ENCODE measurements at places on chromosomes 2 and 18.

DNA sequence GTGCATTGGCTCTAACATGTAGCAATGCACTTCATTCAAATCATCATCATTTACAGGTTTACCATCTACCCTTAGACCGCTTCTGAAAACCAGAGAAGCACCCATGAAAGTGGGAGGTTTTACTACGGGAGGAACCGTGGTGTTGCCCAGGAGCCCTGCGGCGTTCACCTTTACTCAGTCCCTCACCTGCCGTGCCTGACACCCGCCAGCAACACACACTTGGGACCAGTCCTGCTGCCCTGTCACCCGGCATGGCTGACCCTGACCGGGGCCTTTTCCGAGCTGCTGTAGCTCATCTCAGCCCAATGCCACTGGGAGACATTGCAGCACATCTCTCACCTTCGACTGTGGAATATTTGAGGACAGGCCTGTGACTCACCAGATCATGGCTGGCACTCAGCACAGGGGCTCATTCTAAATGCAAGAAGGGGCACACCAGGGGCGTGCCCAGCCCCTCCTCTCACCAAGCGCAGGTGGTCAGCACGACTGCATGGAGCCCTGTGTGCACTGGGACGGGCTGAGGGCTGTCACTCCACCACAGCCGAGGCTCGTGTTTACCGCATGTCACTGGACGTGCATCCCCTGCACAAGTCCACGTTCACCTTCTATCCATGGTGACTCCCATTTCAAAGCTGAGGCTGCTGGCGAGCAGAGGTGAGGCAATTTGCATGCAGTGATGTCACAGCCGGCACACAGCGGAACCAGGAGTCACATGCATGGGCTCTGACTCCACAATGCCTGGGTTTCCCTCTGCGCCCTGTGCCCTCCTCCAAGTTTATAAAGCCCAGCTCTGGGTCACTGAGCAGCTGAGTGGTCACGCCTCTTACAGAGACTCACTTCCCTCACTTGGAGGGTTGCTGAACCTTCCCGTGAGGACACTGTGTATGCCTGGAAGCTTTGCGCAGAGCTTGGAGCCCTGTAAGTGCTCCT lies 76.7 kb upstream of the SNTG2 start:
- DNase-seq = no peak

GRCh38 chr18:34224423-34225217 lies at the start of gene NOL4:
NOL4 (minus strand) TSS chr18:34224913; CDS start chr18:34223253, 1,660 bp downstream.
- DNase-seq = no peak

- DNase-seq = no peak
These were observed 59.6 kb downstream of the ITGB6 start for GRCh38 chr2:160140471-160140870.

GRCh38 chr2:100211521-100211920 lies 69.1 kb upstream of the AFF3 start:
- no peak for DNase-seq

DNA sequence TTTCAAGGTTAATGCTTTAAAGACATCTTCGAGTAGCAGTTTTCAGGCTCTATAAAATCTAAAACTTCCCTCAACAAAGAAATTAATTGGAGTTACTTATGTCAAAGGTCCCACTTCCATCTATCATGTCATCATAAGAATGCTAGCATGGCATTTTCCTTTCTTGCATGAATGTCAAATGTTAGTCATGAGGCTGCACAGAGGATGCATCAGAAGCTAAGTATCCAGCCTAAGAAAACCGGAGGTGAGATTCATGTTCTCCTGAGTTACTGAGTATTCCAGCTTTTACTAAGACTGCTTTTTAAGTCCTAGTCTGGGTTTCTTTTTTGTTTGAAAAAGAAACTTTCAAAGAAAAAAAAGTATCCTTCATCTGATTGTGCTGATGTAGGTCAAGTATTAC lies 130.6 kb upstream of the CDH19 start:
- no peak for DNase-seq

GRCh38 chr2:98716786-98717185 lies 14.1 kb downstream of the MGAT4A start:
- DNase-seq = no peak

GRCh38 chr18:830315-830901 lies 18.4 kb upstream of the YES1 start:
- no peak for DNase-seq

DNA sequence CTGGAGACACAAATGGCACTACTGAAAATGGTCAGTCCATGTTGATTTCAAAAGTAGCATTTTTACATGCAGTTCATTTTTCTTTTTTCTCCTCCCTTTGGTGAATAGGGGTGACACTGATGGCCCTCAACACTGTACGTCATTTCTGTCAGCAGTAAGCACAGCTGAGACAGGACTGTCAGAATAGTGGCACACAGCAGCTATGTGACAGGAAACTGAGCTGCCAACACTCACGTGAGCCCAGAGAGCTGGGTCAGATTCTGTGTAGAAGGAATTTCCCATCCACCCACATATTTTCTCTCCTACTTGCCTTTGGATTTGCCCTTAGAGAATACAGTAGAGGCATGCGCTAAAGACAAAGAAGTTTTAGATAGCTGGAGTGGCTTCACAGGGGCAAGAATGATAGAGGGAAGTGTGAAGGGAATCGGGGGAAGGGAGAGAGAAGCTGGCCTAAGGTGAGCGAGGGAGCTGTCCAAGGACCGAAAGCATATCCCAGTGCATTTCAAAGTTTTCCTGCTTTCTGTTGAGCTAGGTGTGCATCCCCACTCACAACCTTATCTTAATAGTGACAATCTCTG lies 476.6 kb downstream of the CNTNAP5 start:
- no peak for DNase-seq

GRCh38 chr18:79720359-79720733 lies 40.7 kb downstream of the CTDP1 start:
- no peak for DNase-seq

DNA sequence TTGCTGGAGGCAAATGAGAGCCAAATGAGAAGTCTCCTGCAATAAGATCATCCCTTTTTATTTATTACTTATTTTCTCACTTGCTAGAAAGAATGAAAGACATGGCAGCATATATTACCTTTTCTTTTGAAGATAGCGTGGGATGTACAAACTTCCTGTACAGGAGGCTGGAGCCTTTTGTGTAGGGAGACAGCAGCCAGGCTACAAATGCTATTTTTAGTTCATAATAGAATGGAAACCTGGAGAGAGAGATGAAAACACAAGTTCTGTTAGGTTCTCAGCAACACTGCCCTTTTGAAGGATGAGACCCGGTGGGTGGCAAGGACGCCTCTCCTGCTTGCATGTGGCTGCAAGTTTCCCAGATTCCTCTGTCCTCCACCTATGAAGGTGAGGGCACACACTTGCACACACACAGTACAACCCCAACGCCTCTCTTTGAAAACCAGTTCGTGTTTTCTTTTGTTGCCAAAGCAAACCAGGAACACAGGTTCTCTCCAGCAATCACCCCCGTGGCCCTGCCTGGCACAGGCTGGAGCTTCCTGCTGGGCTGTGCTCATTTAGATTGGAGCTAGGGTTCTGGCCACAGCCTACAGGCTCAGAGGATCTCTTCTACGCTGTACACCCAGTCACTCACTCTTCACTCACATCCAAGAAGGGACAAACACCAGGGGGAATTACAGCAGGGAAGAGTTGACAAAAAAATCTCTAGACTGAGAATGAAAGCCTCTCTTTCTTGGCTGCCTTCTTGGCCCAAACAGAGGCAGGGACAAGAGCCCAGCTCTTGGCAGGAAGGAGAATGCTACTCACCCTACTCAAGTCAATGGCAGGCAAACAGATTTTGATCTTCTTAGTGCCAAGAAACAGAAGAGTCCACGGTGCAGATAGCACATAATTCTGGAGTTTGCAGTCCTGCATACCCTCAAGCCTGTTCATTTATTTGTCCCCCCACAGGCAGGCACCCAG lies 55.6 kb downstream of the MRPL35 start:
- DNase-seq = no peak

GRCh38 chr2:81495556-81495955 lies 1191.0 kb upstream of the LRRTM1 start:
- DNase-seq = no peak

DNA sequence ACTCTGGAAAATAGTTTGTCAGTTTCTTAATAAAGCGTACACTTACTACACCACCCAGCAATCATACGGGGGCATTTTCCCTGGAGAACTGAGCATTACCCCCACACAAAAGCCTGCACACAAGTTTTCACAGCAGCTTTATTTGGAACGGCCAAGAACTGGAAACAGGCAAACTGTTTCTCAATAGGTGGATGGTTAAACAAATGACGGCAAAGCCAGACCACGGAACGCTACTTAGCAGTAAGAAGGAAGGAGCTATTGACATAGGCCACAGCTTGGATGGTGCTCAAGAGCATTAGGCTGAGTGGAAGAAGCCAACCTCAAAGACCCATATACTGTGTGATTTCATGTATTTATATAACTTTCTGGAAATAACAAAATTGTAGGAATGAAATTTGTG lies 9.0 kb downstream of the MALL start:
- DNase-seq = no peak

- no peak for DNase-seq
These were observed 72.9 kb upstream of the STK39 start for GRCh38 chr2:168320267-168320666.

GRCh38 chr18:57775937-57776336 lies 27.2 kb downstream of the ATP8B1 start:
- DNase-seq = no peak

DNA sequence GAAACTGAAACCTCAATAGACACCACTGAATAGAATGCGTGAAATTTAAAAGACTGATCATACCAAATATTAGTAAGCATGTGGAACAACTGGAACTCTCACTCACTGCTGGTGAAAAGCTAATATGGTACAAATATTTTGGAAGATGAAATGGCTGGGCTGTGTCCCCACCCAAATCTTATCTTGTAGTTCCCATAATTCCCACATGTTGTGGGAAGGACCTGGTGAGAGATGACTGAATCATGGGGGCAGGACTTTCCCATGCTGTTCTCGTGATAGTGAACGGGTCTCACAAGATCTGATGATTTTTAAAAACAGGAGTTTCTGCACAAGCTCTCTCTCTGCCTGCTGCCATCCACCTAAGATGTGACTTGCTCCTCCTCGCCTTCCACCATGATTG lies 32.0 kb upstream of the MYCN start:
- DNase-seq = no peak

- no peak for DNase-seq
These were observed 57.0 kb downstream of the CEP192 start for GRCh38 chr18:13048061-13048595.

DNA sequence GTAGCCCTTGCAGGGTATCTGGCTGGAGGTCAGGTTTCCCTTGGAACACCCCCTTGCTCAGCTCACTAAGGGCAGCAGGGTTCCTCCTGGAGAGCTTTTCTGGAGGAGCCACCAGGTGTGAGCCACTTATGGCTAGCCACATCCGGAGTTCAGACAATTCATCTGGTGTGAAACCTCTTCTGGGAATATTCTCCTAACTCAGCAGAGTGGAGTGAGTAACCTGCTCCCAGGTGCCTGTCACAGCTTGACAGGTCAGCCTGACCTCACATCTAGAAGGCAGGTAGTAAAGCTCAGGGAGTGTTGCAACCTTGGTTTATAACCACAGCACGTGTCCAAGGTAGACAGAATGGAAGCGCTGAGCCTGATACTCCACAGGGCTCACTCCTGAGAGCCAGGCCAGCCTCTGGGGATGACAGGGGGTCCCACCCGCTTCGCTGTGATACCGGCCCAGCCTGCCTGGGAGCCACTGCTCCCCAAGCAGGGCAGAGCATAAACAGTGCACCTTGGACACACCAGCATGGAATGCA lies 62.6 kb upstream of the TGFA start:
- no peak for DNase-seq

- no peak for DNase-seq
These were observed 34.0 kb upstream of the ERMN start for GRCh38 chr2:157359628-157360027.

DNA sequence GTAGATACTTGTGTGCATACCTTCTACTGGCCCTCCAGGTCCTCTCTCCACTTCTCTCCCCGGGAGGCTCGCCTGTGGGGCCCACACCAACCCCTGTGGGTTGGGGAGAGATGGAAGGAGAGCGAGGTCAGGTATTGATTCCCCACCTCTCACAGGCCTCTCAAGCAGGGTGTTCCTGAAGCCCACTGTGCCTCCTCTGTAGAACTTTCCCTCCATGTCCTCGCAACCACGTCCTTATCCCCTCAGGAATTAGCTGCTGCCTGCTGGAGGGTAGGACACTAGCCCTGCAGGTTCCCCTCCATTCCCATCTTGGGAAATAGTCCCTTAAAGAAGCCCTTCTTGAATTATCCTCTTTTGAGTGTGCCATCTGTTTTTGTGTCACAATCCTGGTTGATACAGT lies 38.9 kb upstream of the KLF11 start:
- DNase-seq = no peak

DNA sequence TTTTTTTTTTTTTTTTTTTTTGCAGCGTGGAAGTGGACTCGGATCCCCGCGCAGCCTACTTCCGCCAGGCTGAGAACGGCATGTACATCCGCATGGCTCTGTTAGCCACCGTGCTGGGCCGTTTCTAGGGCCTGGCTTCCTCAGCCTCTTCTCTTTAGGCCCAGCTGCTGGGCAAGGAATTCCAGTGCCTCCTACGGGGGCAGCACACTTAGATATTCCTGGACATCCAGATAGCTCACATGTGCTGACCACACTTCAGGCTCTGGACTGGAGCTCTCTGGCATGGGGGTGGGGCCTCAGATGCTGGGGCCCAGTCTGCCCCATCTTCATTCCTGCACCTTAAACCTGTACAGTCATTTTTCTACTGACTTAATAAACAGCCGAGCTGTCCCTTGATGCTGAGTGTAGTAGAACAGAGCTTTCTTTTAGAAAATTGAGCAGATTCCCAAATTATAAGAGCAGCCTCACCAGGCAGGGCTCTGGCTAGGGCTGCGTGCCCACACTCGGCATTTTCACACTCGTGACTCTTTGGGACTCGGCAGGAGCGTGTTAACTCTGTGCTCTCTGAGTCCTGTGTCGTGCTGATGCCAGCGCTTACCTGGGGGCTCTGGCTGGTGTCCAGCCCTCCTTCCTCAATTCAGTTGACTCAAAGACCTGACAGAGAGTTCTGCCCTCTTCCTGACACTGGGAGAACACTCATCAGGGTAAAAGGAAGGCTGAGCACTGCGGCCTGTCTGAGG lies 19.3 kb downstream of the SLC30A3 start:
- DNase-seq = no peak

DNA sequence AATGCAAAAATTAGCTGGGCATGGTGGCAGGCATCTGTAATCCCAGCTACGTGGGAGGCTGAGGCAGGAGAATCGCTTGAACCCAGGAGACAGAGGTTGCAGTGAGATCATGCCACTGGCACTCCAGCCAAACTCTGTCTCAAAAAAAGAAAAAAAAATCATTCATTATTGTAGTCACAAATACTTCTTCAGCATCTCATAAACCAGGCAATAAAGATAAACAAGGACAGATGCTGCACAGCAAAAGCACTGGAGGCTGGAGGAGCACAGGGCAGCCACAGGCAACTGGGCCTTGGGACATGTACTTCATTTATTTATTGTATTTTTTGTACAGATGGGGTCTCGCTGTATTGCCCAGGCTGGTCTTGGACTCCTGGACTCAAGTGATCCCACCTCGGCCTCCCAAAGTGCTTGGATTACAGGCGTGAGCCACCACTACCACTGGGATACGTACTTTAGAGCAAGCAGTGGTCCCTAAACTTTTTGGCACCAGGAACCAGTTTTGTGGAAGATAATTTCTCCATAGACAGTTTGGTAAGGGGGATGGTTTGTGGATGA lies 16.8 kb upstream of the MAT2A start:
- DNase-seq = no peak

All from GM18507 (cell line).